ENCODE measurements at places on chromosomes 12 and 14.

GRCh38 chr14:93901813-93902212 lies 25.3 kb upstream of the FAM181A start:
- no peak for DNase-seq

GRCh38 chr14:24080888-24081738 lies 9.8 kb downstream of the CPNE6 start:
- peak; percentile 79 for DNase-seq

- no peak for DNase-seq
Measured at GRCh38 chr14:76713121-76713520, 48.1 kb upstream of the VASH1 start.

GRCh38 chr14:60654334-60654821 lies 5.1 kb upstream of the SIX1 start:
- no peak for DNase-seq

DNA sequence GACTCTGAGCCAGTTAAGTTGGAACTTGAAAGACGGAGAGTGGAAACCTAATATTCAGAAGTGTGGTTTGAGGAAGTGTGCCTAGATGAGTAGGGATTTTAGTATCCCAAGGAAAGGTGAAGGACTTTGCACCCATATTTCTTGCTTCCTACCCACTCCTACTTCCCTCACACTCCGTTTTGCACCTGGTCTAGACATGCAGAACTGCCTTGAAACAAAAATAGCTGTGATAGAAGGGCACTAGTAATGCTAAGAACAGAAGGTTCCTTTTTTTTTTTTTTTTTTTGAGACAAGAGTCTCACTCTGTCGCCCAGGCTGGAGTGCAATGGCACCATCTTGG lies 732 bp upstream of the ARF3 start:
- no peak for DNase-seq

GRCh38 chr12:32273712-32274111 lies 125.6 kb upstream of the FGD4 start:
- peak; percentile 59 for DNase-seq

DNA sequence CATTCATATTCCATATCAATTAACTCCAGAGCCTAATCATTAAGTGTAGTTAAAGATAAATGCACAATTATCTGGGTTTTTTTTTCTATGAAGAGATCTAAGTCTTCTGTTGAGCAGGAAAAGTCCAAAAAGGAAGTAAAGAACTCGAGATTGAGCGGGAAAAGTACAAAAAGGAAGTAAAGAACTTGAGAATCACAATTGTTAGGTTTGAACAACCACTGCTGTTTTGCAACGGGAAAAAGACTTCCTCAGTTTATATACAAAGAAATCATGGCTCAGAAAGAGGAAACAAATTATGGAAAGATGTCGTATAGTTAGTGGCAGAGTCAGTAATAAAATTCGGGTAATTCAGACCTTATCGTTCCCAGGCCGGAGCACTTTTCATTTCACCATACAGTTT lies 63.3 kb downstream of the PPP1R12A start:
- no peak for DNase-seq

- peak; percentile 7 for DNase-seq
Measured at GRCh38 chr14:55581342-55581771, 1.4 kb downstream of the KTN1 start.

All from activated CD4-positive, alpha-beta T cell treated with anti-CD3 and anti-CD28 coated beads for 48 hours (primary cell).